ENCODE measurements at places on chromosomes 6 and 20.

GRCh38 chr6:116027801-116028200, 32.9 kb downstream of the FRK start:
- DNase-seq = no peak

DNA sequence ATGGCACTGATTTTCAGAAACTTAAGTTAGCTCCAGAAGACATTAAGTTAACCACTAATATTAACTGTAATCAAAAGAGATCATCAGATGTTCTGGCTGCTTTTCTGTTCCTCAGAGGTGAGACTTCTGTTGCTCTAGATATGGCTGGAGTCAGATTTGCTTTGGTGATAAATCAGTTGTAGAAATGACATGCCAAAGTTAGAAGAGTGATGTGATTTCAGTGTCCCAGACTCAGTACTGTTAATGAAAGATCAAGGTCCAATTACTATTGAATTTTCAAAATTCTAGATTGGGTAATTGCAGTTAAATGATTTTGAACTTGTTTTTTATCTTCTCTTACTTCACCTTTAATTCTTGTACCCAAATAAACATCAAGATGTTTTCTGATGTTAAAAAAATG, 402.4 kb upstream of the SYNCRIP start:
- DNase-seq = no peak

- no peak for DNase-seq
Measured at GRCh38 chr6:10084111-10084986, 330.5 kb downstream of the TFAP2A start.

DNA sequence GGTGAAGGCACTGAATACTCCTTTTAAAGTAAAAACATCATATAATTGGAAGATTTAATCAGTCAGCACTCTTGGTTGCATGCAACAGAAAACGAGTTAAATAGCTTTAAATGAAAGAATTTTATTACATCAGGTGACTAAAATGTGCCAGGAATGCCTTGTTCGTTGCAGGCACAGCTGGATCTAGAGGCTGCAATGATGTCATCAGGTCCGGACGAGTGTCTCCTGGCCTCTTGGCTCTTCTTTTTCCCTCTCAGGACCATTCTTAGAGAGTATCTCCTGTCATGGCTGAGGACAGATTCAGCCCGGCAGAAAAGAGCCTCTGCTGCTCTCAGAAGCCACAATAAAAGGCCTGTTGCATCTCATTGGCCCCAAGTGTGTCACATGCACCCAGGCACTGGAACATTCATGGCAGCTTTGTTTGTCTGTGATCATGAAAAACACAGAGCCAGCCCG, 510.7 kb upstream of the SULF2 start:
- DNase-seq = no peak

DNA sequence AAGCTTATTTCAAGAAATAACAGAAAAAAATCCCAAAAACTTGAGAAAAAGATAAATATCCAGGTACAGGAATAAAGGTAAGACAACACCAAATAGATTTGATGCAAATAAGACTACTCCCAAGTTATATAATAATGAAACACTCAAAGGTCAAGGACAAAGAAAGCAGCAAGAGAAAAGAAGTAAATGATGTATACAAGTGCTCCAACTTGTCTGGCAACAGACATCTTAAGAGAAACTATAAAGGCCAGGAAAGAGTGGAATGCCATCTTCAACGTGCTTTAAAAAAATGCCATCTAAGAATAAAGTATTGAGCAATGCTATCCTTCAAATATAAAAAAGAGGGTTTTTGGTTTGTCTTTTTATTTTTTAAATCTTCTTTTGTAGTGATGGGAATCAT, 54.2 kb downstream of the REV3L start:
- no peak for DNase-seq

Measured in erythroblast (primary cell).